ENCODE measurements at places on chromosomes 1 and 21. TPM values are rescaled to one million over a fixed set of nuclear protein-coding genes. Genes with fewer than 3 reads are reported as not detected.

DNA sequence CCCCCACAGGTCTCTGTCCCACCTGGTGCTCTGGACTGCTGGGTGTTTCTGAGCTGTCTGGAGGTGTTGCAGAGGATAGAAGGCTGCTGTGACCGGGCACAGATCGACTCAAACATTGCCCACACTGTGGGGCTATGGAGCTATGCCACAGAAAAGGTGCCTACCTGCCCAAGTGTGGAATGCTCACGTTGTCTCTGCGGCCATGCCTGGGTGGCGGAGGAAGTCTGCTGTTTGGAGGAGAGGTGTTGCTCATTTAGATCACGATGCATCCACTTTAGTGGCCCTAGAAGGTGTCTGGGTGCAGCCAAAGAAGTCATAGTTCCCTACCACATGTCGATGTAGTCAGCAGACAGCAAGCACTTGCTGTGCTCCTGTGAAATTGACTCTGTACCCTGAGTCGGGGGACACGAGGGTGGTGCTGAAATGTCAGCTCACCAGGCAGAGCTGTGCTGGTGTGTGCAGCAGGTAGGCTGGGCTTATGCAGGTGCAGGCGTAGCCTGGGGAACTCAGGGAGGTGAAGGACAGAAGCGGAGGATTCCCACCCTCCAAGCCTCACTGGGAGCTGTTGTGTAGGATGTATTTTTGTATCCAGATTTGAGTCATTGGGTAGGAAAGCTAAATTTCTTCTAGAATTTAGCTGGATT lies 32.8 kb upstream of the PWP2 start:
- peaks cover 6% of the 10 kb centered on the region for H3K4me1 ChIP-seq
- H3K4me3 ChIP-seq: no peak overlapping the region
- no peak overlapping the region for H3K27ac ChIP-seq
- peaks cover 10% of the 10 kb centered on the region for H3K36me3 ChIP-seq

Gene SPRR3
- total RNA-seq: not detected

Gene AHCYL1
- 77.7 TPM for total RNA-seq

Gene PPIAL4G
- 0.20 TPM for total RNA-seq

DNA sequence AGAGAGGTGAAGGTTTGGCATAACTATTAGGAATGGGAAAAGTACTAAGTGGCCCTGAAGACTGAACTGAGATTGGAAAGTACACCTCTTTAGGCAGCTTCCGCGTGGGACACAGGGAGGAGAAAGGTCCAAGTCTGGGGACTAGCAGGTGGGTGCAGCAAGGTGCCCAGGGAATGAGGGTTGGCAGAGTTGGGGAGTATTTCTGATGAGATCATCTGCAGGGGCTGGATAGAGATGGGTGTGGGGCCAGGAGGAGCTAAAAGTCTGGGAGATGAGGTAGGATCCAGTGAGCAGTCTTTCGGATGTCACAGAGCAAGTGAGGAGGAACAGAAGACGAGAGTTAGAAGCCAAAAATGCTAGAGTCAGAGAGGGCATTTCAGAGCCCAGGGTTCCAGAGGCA lies 36.1 kb downstream of the CDCA8 start:
- H3K4me1 ChIP-seq: no peaks in the 10 kb centered on the region
- H3K4me3 ChIP-seq: no peak overlapping the region
- no peak overlapping the region for H3K27ac ChIP-seq
- no peak for DNase-seq

DNA sequence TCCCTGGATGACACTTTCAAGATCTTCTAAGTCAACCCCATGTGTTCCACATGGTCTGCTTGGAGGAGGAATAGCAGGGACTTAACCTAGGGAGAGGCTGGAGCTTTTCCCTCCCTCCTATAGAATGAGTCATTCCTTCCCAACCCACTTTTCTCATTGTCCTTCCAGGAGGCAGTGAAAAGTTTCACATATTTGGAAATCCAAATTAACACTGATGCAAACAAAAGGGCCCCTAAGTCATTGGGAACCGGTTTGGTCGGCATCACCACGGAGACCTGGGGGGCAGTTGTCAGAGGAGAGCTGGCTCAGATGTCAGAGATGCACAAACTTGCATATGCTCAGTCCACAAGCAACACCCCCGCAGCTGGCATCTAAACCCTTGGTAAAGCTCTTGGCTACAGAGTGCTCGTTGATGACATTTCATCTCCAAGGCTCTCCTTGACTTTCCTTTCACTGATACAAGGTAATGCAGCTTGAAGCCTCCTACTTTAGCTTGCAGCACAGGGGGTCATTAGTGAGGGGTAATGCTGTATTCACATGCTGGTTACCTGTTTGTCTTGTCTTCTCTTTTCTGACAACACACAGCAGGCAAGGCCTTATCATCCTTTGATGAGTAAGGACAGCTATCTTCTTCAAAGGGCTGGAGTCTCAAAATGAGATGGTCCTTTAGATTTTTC lies 12.3 kb upstream of the LRRC8D start:
- H3K4me3 ChIP-seq: no peak overlapping the region
- H3K27ac ChIP-seq: no peak overlapping the region
- H3K4me1 ChIP-seq: no peaks in the 10 kb centered on the region
- H3K27me3 ChIP-seq: no peaks in the 10 kb centered on the region

- H3K27ac ChIP-seq: no peak overlapping the region
- no peak overlapping the region for H3K4me3 ChIP-seq
- no peaks in the 10 kb centered on the region for H3K27me3 ChIP-seq
- peaks cover 41% of the 10 kb centered on the region for H3K36me3 ChIP-seq
- no peaks in the 10 kb centered on the region for H3K4me1 ChIP-seq
Measured at GRCh38 chr21:28953247-28953646, 39.4 kb downstream of the LTN1 start.

DNA sequence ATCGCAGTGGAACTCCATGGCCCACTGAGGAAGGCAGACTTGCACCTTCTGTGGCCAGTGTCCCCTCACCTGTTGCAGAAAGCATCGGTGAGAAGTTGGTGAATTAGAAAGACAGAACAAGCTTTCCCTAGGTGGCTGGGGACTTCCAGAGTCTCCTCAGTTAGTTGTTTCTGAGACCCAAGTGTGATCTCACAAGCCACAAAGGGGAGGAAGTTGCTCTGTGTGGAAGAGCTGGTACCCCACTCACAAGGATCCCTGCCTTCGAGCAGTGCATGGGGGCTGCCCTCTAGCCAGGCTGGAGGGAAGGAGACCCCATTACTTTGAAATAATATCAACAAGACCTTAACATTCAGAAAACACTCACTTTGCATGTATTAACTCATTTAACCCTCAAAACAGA lies 2.1 kb downstream of the PRELP start:
- peak overlapping the region; percentile 28 for H3K4me3 ChIP-seq
- H3K27ac ChIP-seq: peak overlapping the region; percentile 64
- H3K36me3 ChIP-seq: no peaks in the 10 kb centered on the region
- H3K4me1 ChIP-seq: no peaks in the 10 kb centered on the region

GRCh38 chr1:118842452-118843201 lies 145.5 kb downstream of the TBX15 start:
- no peak overlapping the region for H3K27ac ChIP-seq
- H3K36me3 ChIP-seq: no peaks in the 10 kb centered on the region
- peak; percentile 50 for DNase-seq

DNA sequence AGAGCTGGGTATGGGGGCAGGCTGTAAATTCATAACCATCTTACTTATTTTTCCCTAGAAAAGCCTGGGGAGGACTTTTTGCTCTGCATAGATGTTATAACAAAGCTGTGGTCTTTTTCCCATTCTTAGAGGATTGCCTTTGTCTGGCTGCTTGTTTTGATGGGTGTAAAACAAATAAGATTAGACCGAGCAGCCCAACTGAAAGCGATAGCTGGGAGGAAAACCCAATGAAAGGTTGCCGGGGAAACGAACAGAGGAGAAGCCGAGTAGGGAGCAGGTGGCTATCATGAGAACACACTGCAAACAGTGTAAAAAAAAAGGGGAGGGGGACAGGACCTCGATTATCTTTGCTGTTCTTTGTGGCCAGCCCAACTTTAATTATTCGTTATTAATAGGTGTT lies 1.9 kb downstream of the ELAVL4 start:
- DNase-seq: no peak
- H3K36me3 ChIP-seq: no peaks in the 10 kb centered on the region
- peaks cover 19% of the 10 kb centered on the region for H3K27me3 ChIP-seq

DNA sequence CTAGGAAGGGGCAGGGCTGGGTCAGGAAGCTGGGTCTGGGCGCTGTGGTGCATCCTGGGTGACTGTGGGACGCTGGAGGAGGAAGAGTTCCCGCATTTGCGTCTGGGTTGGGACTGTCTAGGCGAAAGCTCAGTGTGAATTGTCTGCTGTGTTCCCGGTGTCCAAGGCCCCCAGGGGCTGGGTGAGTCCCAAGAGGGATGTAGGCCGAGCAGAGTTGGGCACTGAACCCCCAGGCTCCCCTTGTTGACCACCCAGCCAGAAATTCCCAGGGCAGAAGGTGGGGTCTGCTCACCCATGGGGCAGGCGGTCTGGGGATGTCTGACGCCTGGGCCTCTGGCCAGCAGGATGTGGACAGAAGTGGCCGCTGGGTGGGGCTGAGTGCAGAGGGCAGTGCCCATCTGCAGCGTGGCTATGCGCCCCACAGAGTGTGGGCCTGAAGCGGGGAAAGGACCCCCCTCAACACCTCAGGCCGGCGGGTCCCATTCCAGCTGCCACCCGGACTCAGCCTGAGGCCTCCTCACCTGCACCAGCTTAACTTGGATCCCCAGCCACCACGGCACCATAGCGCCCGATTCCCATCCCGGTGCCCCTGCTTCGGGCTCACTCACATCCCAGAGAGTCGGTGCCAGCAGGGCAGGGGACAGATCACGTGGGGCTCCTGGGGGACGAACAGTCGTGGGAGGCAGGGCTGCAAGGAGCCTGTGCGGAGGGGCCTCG lies 37.0 kb upstream of the POFUT2 start:
- H3K27me3 ChIP-seq: no peaks in the 10 kb centered on the region
- no peak overlapping the region for H3K4me3 ChIP-seq
- no peak for DNase-seq
- no peak overlapping the region for H3K27ac ChIP-seq
- H3K4me1 ChIP-seq: peaks cover 24% of the 10 kb centered on the region

Gene CELA2B
- total RNA-seq: 1.3 TPM

DNA sequence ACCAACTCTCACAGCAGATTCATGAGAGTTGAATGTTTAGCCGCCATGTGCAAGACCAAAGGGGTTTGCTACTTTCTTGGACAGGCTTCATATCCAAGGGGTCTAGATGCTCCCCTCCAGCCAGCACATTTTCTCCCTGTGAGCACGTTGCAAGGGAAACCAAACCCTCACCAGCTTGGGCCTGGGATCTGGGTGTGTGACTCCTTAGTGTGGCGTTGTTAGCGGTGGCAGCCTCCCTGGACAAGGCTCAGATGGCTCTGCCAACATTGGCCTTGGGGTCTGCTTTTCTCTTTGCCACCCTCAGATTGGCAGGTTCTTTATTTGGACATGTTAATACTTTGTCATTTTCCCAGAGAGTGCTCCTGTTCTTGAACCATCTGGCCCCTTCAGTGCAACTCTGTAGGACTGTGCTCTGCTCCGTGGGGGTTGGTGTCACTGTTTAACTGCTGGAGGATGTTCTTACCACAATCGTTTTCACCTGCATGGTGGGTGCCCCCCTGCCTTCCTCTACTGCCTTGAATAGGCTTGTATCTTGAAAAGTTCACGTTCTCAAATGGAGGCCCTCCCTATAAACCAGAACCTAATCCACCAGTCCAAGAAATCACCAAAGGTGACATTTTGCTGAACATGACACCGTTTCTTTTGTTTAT lies 13.4 kb downstream of the ABCG1 start:
- H3K4me1 ChIP-seq: peaks cover 48% of the 10 kb centered on the region
- H3K27me3 ChIP-seq: peaks cover 3% of the 10 kb centered on the region
- DNase-seq: no peak
- peak overlapping the region; percentile 20 for H3K27ac ChIP-seq
- no peaks in the 10 kb centered on the region for H3K36me3 ChIP-seq

Gene FYB2
- 5.1 TPM for total RNA-seq

DNA sequence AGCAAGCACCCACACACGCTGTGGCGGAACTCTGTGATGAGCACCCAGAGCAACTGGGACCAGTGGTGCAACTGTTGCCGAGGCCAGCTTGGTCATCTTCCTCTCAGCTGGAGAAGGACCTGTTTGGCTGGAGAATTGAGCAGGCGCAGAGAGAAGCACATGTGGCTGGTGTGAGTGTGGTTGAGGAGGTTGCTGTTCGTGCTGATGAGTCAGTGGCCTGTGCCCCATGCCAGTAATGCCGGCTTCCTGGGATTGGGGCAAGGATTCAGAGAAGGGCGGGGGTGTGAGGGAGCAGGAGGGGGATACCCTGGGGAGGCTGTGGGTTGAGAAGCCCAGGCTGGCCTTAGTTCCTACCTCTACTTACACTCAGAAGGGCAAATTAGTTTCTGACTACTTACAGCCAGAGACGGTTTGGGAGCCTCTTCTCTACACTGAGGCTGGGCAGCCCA lies 57.5 kb upstream of the EPS8L3 start:
- peaks cover 7% of the 10 kb centered on the region for H3K4me1 ChIP-seq
- H3K27ac ChIP-seq: no peak overlapping the region
- H3K4me3 ChIP-seq: no peak overlapping the region
- DNase-seq: no peak
- no peaks in the 10 kb centered on the region for H3K36me3 ChIP-seq

Gene CRNN
- total RNA-seq: not detected

DNA sequence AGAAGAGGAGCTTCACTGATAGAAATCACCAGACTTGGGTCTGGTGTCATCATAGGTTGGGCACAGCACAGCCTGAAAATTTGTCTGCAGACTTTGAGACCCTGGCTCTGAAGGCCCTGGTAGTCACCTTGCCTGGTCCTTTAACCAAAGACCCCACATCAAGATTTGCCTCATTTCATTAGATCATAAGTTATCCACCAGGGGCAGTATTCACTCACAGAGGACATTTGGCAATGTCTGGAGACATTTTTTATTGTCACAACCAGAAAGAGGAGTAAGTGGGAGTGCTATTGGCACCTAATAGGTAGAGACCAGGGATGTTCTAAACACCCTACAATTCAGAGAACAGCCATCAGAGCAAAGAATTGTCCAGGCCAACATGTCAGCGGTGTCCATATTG lies 22.1 kb upstream of the PAX7 start:
- peaks cover 23% of the 10 kb centered on the region for H3K27me3 ChIP-seq
- H3K4me3 ChIP-seq: no peak overlapping the region
- H3K27ac ChIP-seq: no peak overlapping the region
- no peaks in the 10 kb centered on the region for H3K36me3 ChIP-seq
- no peak for DNase-seq

- H3K27ac ChIP-seq: no peak overlapping the region
- no peaks in the 10 kb centered on the region for H3K36me3 ChIP-seq
- no peak overlapping the region for H3K4me3 ChIP-seq
- no peaks in the 10 kb centered on the region for H3K27me3 ChIP-seq
- no peaks in the 10 kb centered on the region for H3K4me1 ChIP-seq
- DNase-seq: no peak
Measured at GRCh38 chr1:209587789-209588188, 4.3 kb downstream of the CAMK1G start.

- no peaks in the 10 kb centered on the region for H3K36me3 ChIP-seq
- DNase-seq: peak; percentile 79
- peaks cover 3% of the 10 kb centered on the region for H3K4me1 ChIP-seq
- H3K27ac ChIP-seq: no peak overlapping the region
Measured at GRCh38 chr1:24150234-24151174, 7.6 kb upstream of the IL22RA1 start.

- H3K27ac ChIP-seq: no peak overlapping the region
- no peak overlapping the region for H3K4me3 ChIP-seq
- no peaks in the 10 kb centered on the region for H3K4me1 ChIP-seq
- no peaks in the 10 kb centered on the region for H3K36me3 ChIP-seq
Measured at GRCh38 chr1:238191170-238191569, 300.4 kb upstream of the ZP4 start.

- no peaks in the 10 kb centered on the region for H3K27me3 ChIP-seq
- no peak overlapping the region for H3K27ac ChIP-seq
- H3K36me3 ChIP-seq: no peaks in the 10 kb centered on the region
- H3K4me3 ChIP-seq: no peak overlapping the region
Measured at GRCh38 chr21:31611445-31611844, 48.0 kb upstream of the SOD1 start.
